ENCODE measurements at places on chromosomes 2 and 18.
A peak's percentile ranks its signal among the peaks of the same experiment; 100 is the strongest.

- no peak for DNase-seq
These were observed 34.8 kb upstream of the SMIM21 start for GRCh38 chr18:75462178-75462832.

- no peak for DNase-seq
These were observed 1521.5 kb upstream of the ZEB2 start for GRCh38 chr2:146041274-146041910.

GRCh38 chr2:152696476-152696875 is 20.8 kb downstream of the PRPF40A start:
- DNase-seq, result no peak

GRCh38 chr2:234961784-234962183 is 10.0 kb downstream of the SH3BP4 start:
- DNase-seq, result no peak

- no peak for DNase-seq
These were observed 107.5 kb upstream of the SRD5A2 start for GRCh38 chr2:31688282-31688681.

GRCh38 chr2:49619804-49620203 is 465.5 kb upstream of the FSHR start:
- DNase-seq, result no peak

- no peak for DNase-seq
These were observed 702.9 kb upstream of the ACVR2A start for GRCh38 chr2:147141930-147142329.

DNA sequence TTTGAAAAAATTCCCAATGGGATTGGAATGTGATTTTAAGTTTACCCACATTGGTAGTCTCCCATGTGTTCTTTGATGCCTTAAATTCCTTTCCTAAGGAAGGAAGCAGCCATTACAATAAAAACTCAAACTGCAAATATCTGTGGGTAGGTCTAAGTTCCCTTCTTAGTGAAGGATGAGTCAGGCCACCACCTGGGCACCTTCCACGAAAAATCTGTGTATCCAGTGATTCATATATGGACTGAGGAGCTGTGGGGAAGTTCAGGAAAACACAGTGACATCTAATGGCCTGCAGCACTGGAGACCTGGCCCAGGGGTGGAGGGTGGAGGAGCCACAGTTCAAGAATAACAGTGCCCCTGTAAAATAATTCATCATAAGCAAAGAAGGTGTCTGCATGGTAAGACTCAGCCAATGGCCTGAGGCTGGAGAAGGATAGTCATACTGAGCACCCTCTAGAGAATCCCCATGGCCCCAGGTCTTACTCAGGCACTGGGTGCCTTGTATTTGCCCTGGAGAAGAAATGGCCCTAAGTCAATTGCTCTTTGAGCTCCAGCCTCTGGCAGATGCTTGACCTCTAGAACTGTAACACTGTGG is 248.6 kb downstream of the SP3 start:
- no peak for DNase-seq

- no peak for DNase-seq
These were observed 89.8 kb upstream of the MMADHC start for GRCh38 chr2:149677416-149677815.

DNA sequence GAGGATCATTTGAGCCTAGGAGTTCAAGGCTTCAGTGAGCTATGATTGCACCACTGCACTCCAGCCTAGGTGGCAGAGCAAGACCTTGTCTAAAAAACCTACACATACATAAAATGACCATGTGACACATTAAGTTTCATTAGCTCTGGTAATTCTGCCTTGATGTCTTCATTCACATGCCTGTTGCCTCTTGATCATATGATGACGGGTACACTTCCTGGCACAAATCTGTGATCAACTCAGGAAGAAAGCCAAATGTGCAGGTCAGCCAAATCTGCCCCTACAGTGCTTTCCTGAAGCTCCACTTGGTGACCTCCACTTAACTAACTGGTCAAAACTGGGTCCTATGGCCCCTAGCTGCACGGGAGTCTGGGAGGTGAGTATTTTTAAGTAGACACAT is 54.4 kb upstream of the B3GNT7 start:
- DNase-seq, result no peak

GRCh38 chr2:236173036-236173728 is 5.0 kb upstream of the GBX2 start:
- DNase-seq, result no peak

DNA sequence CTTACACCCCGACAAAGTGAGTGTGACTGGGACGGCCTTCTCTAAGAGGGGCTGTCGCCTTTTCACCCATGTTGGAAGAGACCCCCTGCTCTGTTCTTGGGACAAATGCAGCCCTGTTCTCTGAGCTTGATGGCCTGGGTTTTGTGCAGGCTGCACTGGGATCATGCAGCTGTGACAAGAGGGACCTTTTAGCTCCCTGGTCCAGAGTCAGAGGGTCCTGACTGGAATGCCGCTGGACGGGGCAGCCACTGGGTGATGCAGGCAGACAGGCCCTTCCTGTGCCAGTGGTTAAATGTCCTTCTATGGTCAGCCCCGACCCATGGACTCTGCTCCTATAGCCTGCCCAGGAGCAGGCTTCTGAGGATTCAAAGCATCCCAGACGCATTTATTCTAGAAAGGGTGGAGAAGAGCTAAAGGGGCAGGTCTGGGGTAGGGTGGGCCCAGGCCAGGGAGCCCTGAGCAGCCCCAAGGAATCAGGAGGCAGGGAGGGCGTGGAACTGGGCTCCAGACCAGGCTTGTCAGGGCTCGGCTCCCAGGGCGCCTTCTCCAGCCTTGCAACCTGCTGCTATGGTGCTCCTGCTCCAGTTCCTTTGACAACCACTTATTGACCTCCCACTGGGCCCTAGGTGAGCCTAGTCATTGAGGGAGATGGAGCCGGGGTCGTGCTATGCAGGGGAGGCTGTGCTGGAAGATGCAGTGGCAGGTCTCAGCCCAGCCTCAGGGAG is 277.9 kb upstream of the HS6ST1 start:
- no peak for DNase-seq

GRCh38 chr2:108958002-108958401 is 31.0 kb downstream of the EDAR start:
- no peak for DNase-seq

DNA sequence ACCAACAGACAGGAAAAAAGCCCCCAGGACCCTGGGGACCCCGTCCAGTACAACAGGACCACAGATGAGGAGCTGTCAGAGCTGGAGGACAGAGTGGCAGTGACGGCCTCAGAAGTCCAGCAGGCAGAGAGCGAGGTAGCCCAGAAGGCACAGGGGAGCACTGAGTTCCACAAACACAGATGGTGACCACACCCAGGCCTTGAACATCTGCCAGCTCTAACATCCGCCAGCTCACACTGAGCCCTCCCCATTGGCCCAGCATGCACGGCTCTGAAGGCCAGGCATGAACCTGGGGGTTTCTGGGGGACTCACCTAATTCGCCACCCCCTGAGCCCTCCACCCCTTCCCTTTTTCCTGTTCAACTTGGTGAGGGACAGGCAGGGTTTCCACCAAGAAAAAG is 25.6 kb upstream of the PRLH start:
- no peak for DNase-seq

- no peak for DNase-seq
These were observed 19.4 kb upstream of the MBP start for GRCh38 chr18:77151772-77152520.

DNA sequence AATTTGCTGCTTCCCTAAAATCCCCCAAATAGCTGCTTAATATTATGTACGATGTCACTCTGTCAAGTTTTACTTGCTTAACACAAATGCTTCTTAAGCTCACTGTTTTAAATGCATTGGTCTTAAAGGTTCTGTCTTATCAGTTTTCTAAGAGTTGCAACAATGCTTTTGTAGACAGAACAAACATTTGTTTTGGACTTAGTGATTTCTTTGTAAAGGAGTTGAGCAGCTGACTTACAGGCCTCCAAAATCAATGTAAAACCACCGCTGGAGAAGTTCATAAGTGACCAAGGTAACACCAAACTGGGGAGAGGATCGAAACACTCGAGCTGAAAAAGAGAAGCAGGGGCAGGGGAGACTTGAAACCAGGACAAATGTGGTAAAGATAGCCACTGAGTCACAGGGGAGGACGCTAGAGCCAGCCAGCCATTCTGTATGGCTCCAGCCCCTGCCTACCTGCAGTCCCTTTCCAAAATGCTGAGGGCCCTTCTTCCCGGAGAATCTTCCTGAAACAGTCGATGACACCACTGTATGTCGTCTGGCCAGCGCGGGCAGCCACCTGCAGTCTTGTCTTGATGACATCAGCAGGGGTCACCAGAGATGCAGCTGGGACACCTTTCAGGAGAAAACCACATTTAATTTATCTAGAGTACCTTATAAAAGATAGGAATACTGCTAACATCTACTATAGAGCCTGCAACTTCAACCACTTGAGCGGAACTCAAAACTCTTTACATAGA is 100.2 kb downstream of the DYNC1I2 start:
- no peak for DNase-seq

GRCh38 chr2:157911246-157911645 is 35.1 kb upstream of the ACVR1 start:
- no peak for DNase-seq

DNA sequence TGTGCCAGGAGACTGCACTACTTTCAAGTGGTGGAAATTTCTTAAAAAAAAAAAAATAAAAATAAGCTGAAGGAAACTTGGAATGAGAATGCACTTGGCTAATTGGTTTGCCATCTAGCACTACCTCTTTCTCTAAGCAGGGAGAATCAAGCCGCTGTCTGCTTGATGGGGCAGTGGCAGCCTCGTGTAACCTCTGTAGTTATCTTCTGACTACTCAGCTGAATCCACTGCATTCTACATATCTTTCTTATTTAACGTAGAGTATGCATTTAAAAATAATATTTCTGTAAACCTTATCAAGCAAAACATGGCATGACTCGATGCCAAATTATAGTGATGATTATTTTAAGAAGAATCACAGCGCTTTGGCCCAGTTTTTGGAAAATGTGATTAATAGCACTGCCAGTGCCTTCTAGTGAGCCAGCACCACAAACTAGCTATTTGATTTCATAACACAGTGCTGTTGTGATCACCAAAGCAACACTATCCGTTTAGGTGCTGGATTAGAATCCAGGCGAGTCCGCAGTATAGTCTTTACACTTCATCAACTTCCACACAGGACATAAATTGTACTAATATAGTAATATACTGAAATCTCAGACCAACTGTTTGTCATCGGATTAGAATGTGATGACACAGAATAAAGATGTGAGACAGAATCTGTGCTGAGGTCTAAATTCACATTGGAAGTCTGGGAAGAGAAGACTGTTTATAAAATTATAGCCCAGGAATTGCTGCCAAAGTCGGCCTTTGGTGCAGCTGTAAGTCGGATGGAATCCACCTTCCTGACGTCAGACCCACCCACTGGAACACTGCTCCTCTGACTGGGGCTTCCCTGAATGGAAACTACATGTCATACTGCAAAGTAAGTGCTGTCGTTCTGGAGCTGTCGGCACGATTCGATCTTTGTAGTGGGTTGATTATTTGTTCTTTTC is 136.5 kb upstream of the ETAA1 start:
- no peak for DNase-seq

- DNase-seq, result no peak
These were observed 456.2 kb downstream of the BCL11A start for GRCh38 chr2:60097298-60097697.

- DNase-seq, result no peak
These were observed 793.5 kb upstream of the CHAC2 start for GRCh38 chr2:52974127-52974526.

GRCh38 chr2:105787376-105788318 is 42.9 kb downstream of the NCK2 start:
- peak; percentile 70 for DNase-seq

- DNase-seq, result no peak
These were observed 13.1 kb upstream of the ROCK2 start for GRCh38 chr2:11357428-11357972.

DNA sequence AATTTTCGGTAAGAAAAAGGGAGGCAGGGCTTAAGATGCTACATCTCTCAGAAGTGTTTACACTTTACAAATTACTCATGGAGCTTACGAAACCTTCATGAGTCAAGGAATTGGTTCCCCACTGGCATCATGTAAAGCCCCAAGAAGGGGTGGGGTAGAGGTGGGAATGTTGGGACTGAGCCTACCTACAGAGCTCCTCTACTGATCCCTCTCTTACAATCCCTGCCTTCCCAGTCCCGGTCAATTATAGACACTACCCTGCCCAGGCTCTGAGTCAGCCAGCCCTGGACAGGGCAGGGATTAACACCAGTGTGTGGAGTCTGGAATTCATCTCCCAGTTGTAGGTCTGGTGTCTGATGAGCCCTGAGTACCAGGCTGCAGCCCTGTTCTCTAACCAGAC is 248.9 kb downstream of the PAX3 start:
- DNase-seq, result no peak

DNA sequence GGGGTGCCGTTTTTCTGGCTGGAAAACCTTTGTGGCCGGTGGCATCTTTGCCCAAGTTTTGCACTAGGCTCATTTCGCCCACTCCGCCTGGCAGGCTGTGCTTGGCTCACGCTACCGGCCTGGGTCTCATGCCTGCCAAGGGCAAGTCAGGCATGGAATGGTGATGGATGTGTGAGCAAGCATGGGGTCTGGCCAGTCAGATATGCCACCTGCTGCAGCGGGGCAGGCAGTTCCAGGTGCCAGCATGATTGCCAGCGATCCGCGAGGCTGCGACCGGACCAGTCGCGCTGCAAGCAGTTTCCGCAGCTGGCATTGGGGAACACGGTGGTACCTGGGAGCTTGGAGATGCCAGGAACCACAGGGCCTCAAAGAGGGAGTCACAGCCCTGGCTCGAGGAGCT is 40.6 kb downstream of the TAF1B start:
- DNase-seq, result no peak

- no peak for DNase-seq
These were observed 92.6 kb upstream of the MGAT4A start for GRCh38 chr2:98823196-98824170.

DNA sequence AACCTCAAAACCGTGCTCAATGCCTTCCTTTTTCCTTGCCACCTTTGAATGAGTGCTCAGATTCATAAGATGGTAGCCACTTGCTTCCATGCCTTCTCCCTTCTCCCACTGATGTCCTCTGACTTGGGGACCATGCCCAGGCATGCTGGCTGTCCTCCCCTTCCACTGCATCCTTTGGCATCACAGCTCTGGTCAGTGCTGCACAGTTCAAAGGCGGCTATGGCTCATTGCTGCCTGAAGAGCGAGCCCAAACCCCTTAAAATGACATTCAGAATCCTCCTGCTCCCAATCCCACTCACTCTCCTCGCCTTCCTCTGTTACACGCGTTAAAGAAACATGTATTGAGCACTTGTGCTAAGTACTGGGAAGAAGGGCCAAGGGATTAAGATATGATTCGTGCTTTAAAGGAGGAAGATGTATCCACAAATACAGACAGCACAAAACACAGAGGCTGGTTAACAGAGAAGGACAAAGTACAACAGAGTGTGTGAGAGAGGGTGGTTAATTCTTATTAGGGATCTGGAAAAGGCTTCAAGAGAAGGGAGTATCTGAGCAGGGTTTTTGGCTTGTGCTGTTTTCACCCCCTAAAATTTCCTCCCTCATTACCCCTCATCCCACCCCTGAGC is 81.8 kb downstream of the CERKL start:
- DNase-seq, result no peak
